ENCODE measurements at places on chromosomes 13 and 19. TPM values are rescaled to one million over a fixed set of nuclear protein-coding genes. Genes with fewer than 3 reads are reported as not detected.

The TTYH1 gene
- 11.5 TPM for polyA plus RNA-seq

DNA sequence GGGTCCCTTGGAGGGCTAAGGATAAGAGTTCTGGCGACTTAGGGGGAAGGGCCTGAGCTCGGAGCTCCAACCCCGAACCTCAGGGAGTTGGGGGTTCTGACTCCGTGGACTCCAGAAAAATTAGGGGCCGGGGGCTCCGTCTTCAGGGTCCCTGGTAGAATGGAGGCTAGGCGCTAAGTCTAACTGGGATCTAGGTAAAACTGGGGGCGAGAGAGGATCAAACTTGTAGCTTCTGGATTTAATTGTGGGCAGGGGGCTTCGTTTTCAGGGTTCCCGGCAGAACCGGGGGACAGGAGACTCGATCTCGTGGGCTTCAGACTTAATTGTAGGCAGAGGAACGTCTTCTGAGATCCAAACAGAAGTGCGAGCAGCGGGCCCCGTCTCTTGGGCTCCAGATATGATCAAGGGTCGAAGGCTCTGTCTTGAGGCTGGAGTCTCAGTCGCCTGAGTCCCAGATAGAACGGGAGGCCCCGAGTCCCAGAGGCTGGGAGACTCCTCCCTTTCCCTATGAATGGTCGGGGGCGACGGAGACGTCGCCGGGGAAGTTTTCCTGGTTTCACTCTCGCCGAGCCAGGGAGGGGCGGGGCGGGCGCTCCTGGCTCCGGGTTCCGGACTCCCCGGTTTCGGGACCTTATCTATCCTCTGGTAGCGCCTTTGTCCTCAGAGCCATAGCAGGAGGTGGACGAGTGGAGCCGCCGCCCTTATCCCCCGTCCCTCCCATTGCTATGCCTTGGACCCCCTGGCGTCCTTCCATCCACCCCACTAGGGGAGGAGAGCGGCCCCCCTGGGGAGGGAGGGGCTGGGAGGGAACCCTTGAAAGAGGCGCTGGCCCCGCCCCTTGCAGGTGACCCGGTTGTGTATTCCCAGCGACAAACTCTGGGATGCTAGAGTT lies 1.3 kb downstream of the NECTIN2 start:
- peak; percentile 78 for DNase-seq

DNA sequence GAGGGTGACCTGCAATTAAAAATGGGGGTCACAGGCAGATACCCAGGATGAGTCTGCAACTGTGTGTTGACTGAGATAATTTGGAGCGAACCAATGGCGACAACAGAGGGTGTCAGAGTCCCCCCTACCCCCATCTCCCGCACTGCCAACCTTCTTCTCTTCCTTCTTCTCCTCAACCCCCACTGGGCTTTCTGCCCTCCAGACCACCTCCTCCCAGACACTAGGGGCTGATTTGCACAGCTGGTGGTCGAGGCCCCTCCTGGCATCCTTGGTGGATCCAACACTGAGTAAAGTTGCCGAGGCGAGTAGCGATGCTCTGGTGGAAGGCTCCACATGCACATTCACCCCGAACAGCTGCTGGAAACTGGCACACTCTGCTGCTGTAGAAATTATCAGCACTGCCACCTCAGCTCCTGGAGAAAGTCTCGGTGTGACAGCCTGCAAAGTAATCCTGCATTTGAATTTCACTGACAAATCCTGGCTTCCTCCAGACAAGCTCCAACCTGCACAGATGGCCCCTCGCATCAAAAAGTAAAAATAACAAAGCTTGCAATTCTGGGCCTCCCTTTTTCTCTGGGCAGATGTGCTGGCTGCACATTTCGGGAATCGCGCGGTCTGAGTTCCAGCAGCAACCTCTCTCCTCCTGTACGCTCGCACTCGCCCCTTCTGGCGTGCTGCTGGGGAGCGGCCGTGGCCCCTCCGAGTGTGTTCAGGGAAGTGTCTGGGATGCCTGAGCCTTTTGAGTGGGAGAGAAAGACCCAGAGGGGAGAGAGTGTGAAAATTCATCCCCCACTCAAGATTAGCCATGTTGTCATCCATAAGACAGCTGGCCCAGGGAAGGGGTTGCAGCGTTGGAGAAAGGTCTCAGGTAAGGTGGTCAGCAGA lies 28.5 kb downstream of the CCNE1 start:
- no peak for DNase-seq

The LILRB3 gene
- 2.4 TPM for polyA plus RNA-seq

DNA sequence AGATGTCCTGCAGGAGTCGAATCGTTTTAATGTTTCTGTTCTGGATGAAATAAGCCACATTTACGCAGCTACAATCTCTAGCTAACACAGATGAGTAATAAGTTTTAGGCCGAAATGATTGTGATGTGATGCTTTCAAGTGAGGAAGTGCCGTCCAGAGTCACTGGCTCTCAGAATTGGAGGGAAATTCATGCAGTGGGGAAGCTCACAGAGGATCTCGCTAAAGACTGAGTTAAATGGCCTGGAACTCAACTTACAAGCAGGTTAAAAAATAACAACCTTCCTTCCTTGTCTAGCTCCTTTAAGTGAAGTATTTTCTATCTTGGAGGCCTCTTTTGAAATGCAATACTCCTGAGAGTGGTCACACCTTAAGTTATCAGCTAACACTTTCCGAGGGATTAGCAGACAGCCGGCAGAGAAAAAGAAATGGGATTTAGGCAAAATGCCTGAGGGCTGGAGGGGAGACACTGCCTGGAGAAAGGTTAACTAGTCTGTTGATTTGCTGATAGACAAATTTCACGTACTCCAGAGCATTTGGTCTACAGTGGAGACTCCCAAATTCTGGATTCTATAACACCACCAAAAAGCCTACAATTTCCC lies 74.2 kb downstream of the IRS2 start:
- no peak for DNase-seq

- no peak for DNase-seq
These were observed 2.8 kb downstream of the ACTN4 start for GRCh38 chr19:38650172-38650775.

The ZNF682 gene
- 20.8 TPM for polyA plus RNA-seq

GRCh38 chr19:2371656-2372055 lies 11.6 kb downstream of the TMPRSS9 start:
- no peak for DNase-seq

Measured in renal pelvis (tissue), 12 donors.